ENCODE measurements at places on chromosomes 3 and 15. TPM values are rescaled to one million over a fixed set of nuclear protein-coding genes. Genes with fewer than 3 reads are reported as not detected.

MUC13 gene
- 445 TPM for total RNA-seq

BUB1B gene
- total RNA-seq: 5.0 TPM

GOLGA8M gene
- total RNA-seq: 0.80 TPM

SEMA3F gene
- 14.6 TPM for total RNA-seq

CCR4 gene
- 0.14 TPM for total RNA-seq

ITIH1 gene
- total RNA-seq: not detected

TRH gene
- not detected for total RNA-seq

XIRP1 gene
- not detected for total RNA-seq

BNC1 gene
- not detected for total RNA-seq

ASB7 gene
- 20.1 TPM for total RNA-seq

FANCD2OS gene
- not detected for total RNA-seq

DNA sequence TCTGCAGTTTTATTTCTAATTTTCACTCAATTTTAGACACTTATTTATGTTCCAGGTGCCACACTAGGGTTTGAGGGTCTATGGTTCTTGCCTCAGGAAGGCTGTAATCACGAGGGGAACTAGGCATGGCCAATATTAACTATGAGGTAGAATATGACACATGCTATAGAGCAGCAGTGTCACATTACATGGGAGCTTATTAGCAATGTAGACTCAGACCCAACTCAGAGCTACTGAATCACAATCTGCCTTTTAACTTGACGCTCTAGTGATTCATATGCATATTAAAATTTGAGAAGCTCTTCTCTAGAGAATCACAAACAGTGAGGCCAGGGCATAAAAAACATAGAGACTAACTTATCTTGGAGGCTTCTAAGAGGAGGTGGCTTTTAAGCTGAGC lies 32.8 kb upstream of the MRPL3 start:
- DNase-seq: no peak

GRCh38 chr3:186053954-186054791 lies 54.7 kb downstream of the ETV5 start:
- DNase-seq: peak; percentile 7

- DNase-seq: no peak
These were observed 32.5 kb downstream of the FNDC3B start for GRCh38 chr3:172071780-172072330.

- no peak for DNase-seq
These were observed 42.7 kb downstream of the HHLA2 start for GRCh38 chr3:108338901-108339545.

DNA sequence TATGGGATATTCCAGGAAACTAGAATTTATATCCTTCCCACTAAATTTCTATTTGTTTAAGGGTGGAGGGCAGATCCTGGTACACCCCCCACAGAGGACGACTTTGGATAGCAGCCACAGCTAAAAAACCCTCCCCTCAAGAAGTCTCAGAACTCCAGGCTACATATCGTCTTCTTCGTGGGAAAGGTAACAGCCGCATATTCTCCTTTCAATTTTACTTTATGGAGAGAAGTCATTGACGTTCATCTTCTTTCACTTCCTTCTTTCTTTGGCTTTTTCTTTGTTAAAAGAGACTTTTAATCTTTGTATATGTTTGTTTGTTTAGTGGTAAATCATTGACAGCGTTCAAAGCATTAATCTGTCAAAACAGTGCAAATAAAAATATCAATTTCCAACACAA lies 36.3 kb downstream of the TRIP4 start:
- DNase-seq: no peak

GRCh38 chr15:90711842-90712241 lies 5.3 kb upstream of the BLM start:
- DNase-seq: no peak

DNA sequence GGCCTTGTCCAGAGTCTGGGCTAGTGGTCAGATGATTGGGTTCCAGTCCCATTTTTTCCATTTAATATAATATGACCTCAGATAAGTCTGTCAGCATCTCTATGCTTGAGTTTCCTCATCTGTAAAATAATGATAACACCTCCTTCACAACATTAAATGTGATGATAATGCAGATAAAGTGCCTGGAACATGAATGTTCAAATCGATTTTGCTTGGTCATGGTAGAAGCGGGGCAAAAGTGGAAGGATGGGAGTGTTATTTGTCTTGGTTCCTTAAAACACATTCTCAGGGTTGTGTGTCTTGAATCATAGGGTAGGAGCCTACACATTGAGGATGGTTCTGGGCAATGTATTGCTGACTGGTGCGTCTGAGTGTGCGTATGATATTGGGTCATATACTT lies 16.9 kb downstream of the ARIH2 start:
- DNase-seq: no peak

DNA sequence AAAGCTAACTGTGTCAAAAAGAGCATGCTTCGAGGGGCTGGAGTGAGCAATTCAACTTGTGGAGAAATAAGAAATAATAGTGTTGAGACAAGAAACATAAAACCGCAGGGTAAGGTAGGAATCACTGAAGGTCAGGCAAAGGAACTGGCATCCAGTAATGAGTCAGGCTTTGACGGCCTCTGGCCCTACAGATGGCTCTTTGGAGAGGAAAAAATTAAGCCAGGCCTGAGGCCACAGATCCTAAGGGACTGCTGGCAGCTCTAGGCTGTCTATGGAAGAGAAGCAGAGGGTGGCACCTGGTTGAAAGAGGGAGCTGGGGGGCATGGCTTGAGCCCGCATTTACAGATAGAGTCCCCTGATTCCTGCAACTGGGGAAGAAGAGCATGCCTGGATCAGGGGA lies 28.6 kb upstream of the ZSCAN2 start:
- DNase-seq: no peak

GRCh38 chr3:194381460-194381875 lies 11.9 kb upstream of the LRRC15 start:
- no peak for DNase-seq

DNA sequence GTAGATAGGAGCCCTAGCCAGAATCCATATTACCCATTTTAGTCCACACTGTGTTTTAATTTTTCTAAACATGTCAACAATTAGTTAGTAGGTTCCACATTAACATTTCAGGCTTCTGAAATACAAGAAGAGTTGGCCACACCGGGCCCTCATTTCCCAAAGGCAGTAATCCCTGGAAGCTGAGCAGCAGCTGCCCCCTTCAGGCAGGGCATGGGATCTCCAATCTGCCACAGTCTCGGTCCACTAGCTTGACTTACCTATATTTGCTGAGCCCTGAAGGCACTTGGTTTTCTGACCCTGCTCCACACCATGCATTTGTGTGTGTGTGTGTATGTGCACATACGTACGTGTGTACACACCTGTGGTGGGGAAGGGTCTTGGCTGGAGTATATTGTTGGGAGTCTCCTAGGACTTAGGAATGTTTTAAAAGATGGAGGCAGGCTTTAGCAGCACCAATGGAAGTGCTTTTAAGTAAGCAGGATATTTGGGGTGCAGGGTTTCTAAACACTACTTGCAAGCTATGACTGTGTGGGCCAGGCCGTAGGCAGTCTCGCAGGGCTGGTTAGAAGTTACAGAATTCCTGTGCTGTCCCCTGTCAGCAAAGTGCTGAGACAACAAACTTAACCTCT lies 71.2 kb upstream of the SOX14 start:
- DNase-seq: no peak

DNA sequence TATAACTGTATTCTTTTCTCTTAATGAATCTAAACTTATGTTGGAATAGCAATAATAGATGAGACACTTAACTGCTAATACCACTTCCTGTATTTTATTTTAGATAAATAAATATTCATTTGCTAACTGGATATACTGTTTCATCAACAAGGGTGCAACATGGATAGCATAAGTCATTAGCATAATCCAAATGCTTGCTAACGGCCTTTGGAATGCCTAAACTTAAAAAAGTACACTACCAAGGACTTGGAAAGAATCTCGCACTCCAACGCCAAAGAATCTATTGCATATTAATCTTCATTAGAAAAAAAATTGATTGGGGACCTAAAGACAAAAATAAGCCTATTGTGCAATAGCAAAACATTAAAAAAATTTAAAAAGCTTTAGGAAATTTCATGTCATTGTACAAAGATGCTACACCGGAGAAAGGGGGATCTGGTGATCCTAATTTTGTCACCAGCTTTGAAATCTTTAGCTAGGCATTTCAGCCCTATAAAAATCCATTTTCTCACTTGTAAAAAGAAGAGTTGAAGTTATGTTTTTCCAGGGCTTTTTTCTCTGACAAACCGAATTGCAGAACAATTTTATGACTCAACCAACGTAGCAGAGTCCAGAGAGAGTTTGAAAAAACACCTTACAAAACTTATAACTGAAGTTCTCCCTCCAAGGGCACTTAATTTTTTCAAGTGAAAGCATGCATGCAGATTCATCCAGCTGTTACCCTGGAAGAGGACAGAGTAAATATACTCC lies 4.1 kb downstream of the VGLL3 start:
- DNase-seq: no peak

DNA sequence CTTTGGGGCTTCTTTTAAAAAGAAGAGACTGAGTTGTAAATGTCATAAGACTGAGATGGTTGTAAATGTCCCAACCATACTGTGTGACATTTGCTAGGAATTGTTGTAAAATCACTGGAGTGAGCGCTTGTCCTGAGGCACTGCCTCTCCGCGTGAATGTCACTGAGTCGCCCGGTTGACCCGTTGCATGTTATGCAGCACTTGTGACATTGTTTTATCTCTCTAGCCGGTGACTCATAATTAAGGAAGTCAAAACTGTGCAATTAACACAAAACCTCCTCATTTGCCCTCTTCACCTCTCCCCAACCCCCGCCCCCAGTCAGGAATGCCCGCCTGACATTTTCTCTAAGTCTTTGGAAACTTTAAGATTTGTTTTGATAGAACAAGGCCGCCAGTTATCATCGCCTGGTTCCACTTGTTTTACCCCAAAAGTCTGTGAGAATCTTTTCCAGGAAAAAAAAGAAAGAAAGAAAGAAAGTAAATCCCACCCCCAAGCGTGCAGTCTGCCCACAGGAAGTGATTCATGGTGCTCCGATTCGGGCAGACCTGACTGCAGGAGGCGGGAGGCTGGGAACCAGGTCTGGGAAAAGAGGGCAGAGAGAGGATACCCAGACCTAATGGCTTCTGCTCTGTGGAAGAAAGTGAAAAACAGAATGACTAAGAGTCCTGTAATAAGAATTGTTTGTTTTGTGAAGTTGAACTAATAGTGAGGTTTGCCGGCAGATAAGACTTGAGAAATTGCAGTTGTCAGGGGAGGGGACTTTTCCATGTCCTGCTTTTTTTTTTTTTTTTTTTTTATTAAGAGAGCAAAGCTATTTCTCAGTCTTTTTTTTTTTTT lies 84.8 kb downstream of the SMAD3 start:
- peak; percentile 53 for DNase-seq

GRCh38 chr15:29708519-29708918 lies 113.7 kb downstream of the TJP1 start:
- DNase-seq: no peak

DNA sequence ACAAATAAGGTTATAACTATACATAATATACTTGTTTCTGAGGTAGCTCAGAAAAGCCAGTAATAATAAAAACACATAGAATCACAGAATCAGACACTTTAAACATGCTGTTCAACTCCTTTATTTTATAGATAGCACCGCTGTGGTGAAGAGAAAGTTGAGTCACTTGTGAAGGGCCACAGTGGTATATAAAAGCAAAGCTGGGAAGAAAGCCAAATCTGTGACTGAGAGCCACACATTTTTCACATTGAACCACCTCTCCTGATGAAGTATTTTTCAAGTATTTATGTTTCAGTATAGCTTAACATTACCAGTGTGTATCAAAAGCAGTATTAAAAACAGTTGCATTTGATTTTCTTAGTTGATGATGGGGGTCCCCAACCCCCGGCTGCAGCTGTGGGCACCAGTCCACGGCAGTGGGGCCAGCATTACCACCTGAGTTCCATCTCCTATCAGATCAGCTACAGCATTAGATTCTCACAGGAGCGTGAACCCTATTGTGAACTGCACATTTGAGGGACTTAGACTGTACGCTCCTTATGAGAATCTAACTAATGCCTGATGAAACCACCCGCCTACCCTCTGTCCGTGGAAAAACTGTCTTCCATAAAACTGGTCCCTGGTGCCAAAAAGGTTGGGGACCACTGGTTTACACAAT lies 46.2 kb downstream of the TBL1XR1 start:
- DNase-seq: no peak

DNA sequence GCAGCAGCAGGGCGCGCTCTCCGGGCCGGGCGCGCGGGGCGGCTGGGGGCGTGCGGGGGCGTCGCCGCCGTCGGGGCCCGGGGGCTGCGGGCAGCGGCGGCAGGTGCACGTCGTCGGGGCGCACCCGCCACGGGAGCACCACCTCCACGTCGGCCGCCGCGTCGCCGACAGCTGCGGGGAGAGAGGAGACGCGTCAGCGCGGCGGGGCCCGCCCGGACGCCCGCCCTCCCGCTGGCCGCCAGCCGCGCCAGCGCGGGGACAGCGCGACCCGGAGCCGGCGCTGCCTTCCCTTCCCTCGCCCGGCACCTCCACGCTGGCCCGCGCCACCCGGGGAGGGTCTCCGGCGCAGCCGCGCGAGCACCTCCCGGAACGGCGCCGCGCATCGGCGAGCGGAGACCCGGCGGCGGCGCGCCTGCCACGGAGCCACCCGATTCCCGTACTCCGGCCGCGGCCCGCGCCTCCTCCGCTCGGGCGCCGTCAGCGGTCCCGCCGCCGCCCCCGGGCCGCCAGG lies 481 bp downstream of the ADAMTS17 start:
- DNase-seq: no peak

- DNase-seq: no peak
These were observed 98.6 kb downstream of the CHL1 start for GRCh38 chr3:295166-295565.

- DNase-seq: no peak
These were observed 28.9 kb downstream of the ITGB5 start for GRCh38 chr3:124858275-124858674.

- no peak for DNase-seq
These were observed 296.9 kb downstream of the EPHB1 start for GRCh38 chr3:135091946-135092345.

DNA sequence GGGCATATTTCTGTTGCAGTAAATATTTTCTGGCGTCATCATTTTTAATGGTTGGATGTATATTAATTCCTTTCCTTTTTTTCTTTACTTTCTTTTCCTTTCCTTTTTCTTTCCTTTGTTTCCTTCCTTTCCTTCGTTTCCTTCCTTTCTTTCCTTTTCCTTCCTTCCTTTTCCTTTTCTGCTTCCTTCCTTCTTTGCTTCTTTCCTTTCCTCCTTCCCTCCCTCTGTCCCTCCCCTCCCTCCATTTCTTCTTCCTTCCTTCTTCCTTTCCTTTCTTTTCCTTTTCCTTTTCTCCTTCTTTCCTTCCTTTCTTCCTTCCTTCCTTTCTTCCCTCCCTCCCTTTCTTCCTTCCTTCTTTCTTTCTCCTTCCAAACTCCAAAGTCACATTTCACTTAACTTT lies 54.9 kb upstream of the LYSMD4 start:
- DNase-seq: no peak

GRCh38 chr15:43763819-43764446 lies 12.8 kb downstream of the ELL3 start:
- no peak for DNase-seq

- no peak for DNase-seq
These were observed 19.9 kb upstream of the NFKBIZ start for GRCh38 chr3:101829437-101829830.

DNA sequence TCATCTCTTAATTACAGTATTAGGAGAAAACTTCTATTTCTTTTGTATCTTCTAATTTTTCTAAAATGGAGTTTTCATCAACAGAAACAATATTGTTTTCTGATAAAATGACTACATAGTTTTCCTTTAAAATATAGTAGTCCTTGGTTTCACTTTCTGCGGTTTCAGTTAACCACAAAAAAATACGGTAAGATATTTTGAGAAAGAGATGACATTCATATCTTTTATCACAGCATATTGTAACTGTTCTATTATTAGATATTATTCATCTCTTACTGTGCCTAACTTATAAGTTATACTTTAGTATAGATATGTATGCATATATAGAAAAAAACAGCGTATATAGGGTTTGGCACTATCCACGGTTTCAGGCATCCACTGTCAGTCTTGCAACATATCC lies 2.3 kb downstream of the B4GALT4 start:
- DNase-seq: no peak
